ENCODE measurements at places on chromosomes 4 and X.

- DNase-seq = no peak
Observed at GRCh38 chr4:131531087-131531486, 1618.0 kb upstream of the PCDH10 start.

DNA sequence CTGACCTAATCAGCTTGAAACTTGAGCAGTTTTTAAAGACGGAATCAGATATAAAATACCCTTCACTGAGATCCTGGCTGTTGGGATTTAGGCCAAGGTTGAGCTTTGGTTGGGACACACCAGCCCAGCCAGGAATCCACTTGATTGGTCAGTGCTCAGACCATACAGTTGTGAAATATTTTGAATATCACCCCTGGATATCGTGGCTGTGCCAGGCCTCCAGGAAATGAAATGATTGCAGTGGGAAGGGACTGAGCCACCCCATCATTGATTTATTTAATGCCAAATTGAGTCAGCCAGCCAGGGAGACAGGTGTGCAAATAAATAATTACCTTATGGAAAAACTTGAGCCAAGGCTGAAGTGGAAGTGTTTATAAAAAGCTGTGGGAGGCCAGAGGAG, 128.4 kb upstream of the SCML1 start:
- DNase-seq = no peak

GRCh38 chrX:34546366-34546765, 110.7 kb downstream of the TMEM47 start:
- no peak for DNase-seq

DNA sequence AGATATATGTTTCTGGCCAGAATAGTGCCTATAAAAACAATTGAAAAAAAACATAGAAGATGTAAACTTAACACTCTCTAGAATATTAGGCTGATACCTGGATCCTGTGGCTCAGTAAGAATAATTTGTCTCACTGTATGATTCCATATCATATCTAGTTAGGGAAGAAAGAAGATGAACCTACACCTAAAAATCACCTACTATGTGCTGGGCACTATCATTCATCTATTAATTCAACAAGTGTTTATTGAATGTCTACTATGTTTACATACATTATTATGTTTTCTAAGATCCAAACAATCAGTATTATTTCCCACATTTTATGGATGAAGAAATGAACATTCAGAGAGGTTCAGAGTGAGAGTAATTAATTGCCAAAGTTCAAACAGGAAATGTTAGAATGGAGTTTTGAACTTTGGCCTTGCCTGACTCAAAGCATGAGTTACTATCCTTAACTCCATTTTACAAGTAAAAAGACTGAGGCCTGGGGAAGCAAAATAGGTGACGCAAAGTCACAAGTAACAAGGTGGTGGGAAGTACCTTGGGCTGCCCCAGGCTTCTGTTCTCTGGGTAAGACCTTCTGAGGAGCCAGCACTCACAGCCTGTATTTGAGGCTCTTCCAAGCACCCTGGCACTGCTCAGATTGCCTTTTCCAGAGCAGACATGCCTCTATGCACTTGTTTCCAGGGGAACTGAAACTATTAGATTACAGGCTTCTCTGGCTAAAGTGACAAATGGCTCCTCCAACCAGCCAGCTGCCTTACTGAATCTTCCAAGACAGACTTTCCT, 111.1 kb upstream of the ACSL4 start:
- no peak for DNase-seq

DNA sequence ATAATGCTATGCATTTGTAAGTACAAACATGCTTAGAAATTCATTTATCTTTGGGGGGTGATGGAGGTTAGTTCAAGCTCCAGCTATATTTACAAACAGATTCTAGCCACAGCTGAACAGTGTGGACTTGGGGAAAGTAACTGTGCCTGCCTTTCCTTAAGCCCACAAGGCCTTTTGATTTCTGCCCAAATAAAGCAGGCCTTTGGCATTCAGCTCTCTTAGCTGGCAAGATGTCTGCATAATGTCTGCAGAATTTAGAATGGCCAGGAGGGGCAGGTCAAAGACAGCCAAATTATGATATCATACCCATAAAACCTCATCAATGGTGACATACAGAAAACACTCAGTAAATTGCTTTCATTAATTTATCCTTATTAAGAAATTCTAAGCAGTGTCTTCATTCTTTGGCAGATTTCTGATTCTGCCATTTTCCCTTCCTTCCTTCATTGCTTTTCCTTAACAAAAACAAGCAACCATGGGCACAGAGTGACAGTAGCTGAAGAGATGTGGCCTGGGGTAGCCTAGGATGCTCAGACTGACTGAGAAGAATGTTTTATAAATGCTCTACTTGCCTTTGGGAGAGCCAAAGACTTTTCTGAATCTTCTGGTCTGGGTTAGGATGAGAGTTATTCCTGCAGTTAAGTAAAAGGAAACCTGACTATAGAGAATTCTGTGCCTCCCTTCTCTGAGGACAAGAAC, 538.7 kb upstream of the NR3C2 start:
- DNase-seq = no peak

DNA sequence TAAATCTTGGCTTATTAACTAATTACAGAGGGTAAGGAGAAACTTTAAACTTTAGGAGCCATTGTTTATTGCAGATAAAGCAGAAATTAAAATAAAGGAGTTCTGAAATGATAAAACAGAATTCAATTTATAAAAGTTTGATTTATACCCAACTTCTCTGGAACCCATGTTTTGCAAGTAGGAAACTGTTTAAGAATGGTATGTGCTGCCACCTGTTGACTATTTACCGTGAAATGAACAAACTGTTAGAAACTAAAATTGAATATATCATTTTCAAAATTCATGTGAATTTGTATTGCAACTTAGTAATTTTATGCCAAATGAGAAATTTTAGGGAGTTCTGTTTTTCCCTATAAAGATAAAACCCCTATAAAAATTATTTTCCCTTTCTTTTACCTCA, 11.0 kb upstream of the TBC1D8B start:
- no peak for DNase-seq

Data from activated CD4-positive, alpha-beta T cell treated with anti-CD3 and anti-CD28 coated beads, Interleukin-2, amount 50 U/mL, for 16 hours (primary cell).